ENCODE measurements at places on chromosomes 3 and 15. TPM values are rescaled to one million over a fixed set of nuclear protein-coding genes. Genes with fewer than 3 reads are reported as not detected.

The TMEM158 gene
- not detected for total RNA-seq

- no peaks in the 10 kb centered on the region for H3K27me3 ChIP-seq
- no peak overlapping the region for H3K27ac ChIP-seq
- no peaks in the 10 kb centered on the region for H3K36me3 ChIP-seq
- no peaks in the 10 kb centered on the region for H3K4me1 ChIP-seq
- DNase-seq = no peak
Measured at GRCh38 chr3:192373586-192373985, 353.8 kb downstream of the FGF12 start.

- no peaks in the 10 kb centered on the region for H3K4me1 ChIP-seq
- H3K36me3 ChIP-seq = no peaks in the 10 kb centered on the region
- H3K4me3 ChIP-seq = no peak overlapping the region
- H3K27ac ChIP-seq = no peak overlapping the region
Measured at GRCh38 chr15:58066042-58066867, 744 bp upstream of the ALDH1A2 start.

DNA sequence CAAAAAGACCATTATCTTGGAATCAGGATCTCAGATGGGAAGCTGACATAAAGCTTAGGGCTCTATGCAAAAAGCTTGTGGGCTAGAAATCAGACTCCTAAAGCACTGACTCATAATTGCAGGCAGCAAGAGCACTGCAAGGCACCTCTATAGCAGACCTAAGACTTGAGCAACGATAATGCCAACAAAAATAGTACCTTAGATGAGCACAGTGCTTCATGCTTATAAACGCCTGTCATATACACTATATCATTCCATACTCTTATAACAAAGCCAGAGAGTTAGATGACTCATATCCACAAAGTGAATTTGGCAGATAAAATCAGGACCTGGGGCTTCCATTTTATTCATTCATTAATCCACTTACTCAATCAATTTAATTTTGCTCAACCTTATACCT is 560.8 kb downstream of the MCTP2 start:
- no peak for DNase-seq
- no peak overlapping the region for H3K4me3 ChIP-seq
- no peaks in the 10 kb centered on the region for H3K36me3 ChIP-seq
- H3K27ac ChIP-seq = no peak overlapping the region
- H3K27me3 ChIP-seq = no peaks in the 10 kb centered on the region

The XYLB gene
- 2.9 TPM for total RNA-seq

GRCh38 chr3:62724503-62724902 is 150.7 kb downstream of the CADPS start:
- no peak overlapping the region for H3K4me3 ChIP-seq
- no peak for DNase-seq
- H3K27ac ChIP-seq = no peak overlapping the region

- H3K4me1 ChIP-seq = peaks cover 34% of the 10 kb centered on the region
- H3K27me3 ChIP-seq = no peaks in the 10 kb centered on the region
- DNase-seq = no peak
- no peaks in the 10 kb centered on the region for H3K36me3 ChIP-seq
- no peak overlapping the region for H3K27ac ChIP-seq
- H3K4me3 ChIP-seq = no peak overlapping the region
Measured at GRCh38 chr15:70474471-70475406, 288.6 kb downstream of the UACA start.

The SLC28A1 gene
- total RNA-seq = not detected

GRCh38 chr3:113623811-113624210 is 72.6 kb downstream of the USF3 start:
- no peak overlapping the region for H3K27ac ChIP-seq
- no peaks in the 10 kb centered on the region for H3K4me1 ChIP-seq
- peaks cover 12% of the 10 kb centered on the region for H3K36me3 ChIP-seq
- no peak overlapping the region for H3K4me3 ChIP-seq

DNA sequence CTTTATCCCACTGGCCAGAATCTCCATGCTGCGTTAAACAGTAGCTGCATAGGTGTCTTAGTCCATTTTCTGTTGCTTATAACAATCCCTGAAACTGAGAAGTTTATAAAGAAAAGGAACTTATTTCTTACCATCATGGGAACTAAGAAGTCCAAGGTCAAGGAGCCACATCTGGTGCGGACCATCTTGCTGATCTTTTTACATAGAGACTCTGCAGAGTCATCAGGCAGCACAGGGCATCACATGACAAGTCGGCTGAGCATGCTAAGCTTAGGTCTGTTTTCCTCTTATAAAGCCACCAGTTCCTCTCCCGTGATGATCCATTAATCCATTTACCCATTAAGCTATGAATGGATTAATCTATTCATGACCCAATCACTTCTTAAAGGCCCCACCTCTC is 22.4 kb upstream of the FAM174B start:
- H3K4me3 ChIP-seq = no peak overlapping the region
- H3K36me3 ChIP-seq = no peaks in the 10 kb centered on the region
- H3K27me3 ChIP-seq = no peaks in the 10 kb centered on the region
- no peaks in the 10 kb centered on the region for H3K4me1 ChIP-seq

DNA sequence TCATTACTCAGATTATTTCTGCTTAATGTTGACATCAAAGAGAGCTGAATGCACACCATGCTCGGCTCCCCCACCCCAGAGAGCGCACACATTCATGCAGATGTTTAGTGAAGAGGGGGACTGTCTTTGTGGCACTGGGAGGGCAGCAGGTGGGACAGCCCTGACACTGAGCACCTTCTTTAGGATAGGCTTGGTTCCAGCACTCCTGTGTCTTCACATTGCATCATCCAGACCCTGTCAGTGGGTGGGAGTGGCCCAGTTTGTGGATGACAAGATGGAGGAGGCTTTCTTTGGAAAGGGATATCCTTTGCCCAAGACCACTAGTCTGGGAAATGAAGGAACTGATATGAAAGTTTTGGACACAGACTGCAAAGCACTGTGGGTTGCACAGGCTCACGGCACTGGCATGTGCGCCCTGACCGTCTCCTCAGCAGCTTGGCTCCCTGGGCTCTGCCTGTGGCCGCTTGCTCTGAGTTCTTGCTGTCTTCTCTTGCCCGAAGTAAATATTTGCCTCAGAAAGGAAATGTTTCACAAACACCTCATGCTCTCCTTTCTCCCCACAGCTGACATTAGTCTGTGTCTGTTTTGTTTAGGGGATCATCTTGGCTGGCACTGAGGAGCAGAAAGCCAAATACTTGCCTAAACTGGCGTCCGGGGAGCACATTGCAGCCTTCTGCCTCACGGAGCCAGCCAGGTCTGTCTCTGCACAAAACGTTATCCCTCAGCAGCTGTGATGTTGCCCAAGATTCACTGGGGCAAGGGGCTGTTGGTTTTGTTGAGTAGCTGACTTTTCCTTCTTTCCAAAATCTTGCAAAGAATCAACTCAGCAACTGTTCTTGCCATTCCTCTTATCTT is 16.6 kb downstream of the ACAD9 start:
- peaks cover 42% of the 10 kb centered on the region for H3K36me3 ChIP-seq
- H3K4me1 ChIP-seq = no peaks in the 10 kb centered on the region
- H3K27me3 ChIP-seq = no peaks in the 10 kb centered on the region
- H3K4me3 ChIP-seq = no peak overlapping the region
- H3K27ac ChIP-seq = no peak overlapping the region

GRCh38 chr3:165642761-165643420 is 194.3 kb downstream of the BCHE start:
- H3K27ac ChIP-seq = no peak overlapping the region
- H3K36me3 ChIP-seq = no peaks in the 10 kb centered on the region
- no peak overlapping the region for H3K4me3 ChIP-seq
- no peaks in the 10 kb centered on the region for H3K4me1 ChIP-seq
- no peak for DNase-seq

DNA sequence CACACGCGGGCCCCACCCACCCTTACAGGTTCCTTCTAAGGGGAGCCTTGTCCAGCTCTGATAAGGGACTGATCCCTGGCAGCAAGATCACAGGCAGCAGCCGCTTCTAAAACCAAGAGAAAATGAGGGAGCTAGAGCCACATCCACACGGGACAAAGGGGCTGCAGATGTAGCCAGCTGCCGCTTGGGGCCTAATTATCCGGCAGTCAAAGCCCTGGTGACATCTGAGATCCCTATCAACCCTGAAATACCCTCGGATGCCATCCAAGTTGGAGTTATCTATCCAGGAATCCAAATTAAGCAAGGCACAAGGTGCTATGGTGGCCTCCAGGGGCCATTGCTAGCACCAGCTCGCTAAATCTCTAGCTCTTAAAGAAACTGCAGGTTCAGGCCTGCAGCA is 248.3 kb downstream of the VPS13C start:
- no peak for DNase-seq
- H3K27me3 ChIP-seq = no peaks in the 10 kb centered on the region
- no peak overlapping the region for H3K27ac ChIP-seq
- H3K36me3 ChIP-seq = no peaks in the 10 kb centered on the region
- no peak overlapping the region for H3K4me3 ChIP-seq
- H3K4me1 ChIP-seq = no peaks in the 10 kb centered on the region

- no peaks in the 10 kb centered on the region for H3K36me3 ChIP-seq
- no peak for DNase-seq
- no peak overlapping the region for H3K4me3 ChIP-seq
- no peaks in the 10 kb centered on the region for H3K4me1 ChIP-seq
Measured at GRCh38 chr3:58063022-58063815, 55.0 kb downstream of the FLNB start.

- H3K4me1 ChIP-seq = no peaks in the 10 kb centered on the region
- H3K27ac ChIP-seq = no peak overlapping the region
- no peak for DNase-seq
- no peak overlapping the region for H3K4me3 ChIP-seq
- H3K27me3 ChIP-seq = no peaks in the 10 kb centered on the region
Measured at GRCh38 chr3:24662449-24663345, 168.0 kb upstream of the THRB start.

GRCh38 chr3:125386811-125387210 is 11.7 kb upstream of the ZNF148 start:
- no peak overlapping the region for H3K27ac ChIP-seq
- no peaks in the 10 kb centered on the region for H3K4me1 ChIP-seq
- no peak for DNase-seq
- H3K4me3 ChIP-seq = no peak overlapping the region
- H3K36me3 ChIP-seq = no peaks in the 10 kb centered on the region

GRCh38 chr3:11507719-11508118 is 136.0 kb downstream of the VGLL4 start:
- no peak overlapping the region for H3K27ac ChIP-seq
- H3K4me1 ChIP-seq = no peaks in the 10 kb centered on the region
- H3K4me3 ChIP-seq = no peak overlapping the region
- no peaks in the 10 kb centered on the region for H3K27me3 ChIP-seq
- H3K36me3 ChIP-seq = no peaks in the 10 kb centered on the region
- DNase-seq = no peak

- no peak overlapping the region for H3K4me3 ChIP-seq
- no peaks in the 10 kb centered on the region for H3K4me1 ChIP-seq
- no peaks in the 10 kb centered on the region for H3K27me3 ChIP-seq
- no peak for DNase-seq
- no peak overlapping the region for H3K27ac ChIP-seq
Measured at GRCh38 chr3:178777718-178778411, 241.6 kb downstream of the KCNMB2 start.

The CORO2B gene
- total RNA-seq = 0.27 TPM

- no peak overlapping the region for H3K4me3 ChIP-seq
- H3K4me1 ChIP-seq = no peaks in the 10 kb centered on the region
- no peak overlapping the region for H3K27ac ChIP-seq
- no peaks in the 10 kb centered on the region for H3K36me3 ChIP-seq
- no peaks in the 10 kb centered on the region for H3K27me3 ChIP-seq
Measured at GRCh38 chr3:70049761-70050160, 50.2 kb downstream of the SAMMSON start.

The SEMA7A gene
- total RNA-seq = 112 TPM

The CAMP gene
- total RNA-seq = 7.5 TPM

The CAND2 gene
- total RNA-seq = 1.6 TPM

The ST8SIA2 gene
- not detected for total RNA-seq

DNA sequence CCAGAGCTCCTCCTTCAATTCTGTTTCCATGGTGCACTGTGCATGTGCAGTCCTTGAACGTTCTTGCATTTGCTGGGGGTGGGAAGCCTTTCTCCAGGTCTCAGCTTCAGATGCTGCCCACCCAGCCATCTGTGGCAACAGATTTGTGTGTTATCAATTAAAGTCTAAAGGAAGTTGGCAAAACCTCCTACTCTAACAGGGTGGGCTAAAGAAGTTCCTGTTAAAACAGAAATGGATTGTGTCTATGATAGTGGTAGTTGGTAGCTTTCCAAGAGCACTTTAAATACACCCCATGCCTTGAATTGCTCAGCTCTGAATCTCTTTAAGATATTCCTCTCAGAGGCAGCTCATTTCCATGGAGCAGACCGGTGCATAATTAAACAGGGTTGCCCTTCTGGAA is 488.0 kb upstream of the SUCLG2 start:
- no peak overlapping the region for H3K4me3 ChIP-seq
- no peak overlapping the region for H3K27ac ChIP-seq
- no peak for DNase-seq

DNA sequence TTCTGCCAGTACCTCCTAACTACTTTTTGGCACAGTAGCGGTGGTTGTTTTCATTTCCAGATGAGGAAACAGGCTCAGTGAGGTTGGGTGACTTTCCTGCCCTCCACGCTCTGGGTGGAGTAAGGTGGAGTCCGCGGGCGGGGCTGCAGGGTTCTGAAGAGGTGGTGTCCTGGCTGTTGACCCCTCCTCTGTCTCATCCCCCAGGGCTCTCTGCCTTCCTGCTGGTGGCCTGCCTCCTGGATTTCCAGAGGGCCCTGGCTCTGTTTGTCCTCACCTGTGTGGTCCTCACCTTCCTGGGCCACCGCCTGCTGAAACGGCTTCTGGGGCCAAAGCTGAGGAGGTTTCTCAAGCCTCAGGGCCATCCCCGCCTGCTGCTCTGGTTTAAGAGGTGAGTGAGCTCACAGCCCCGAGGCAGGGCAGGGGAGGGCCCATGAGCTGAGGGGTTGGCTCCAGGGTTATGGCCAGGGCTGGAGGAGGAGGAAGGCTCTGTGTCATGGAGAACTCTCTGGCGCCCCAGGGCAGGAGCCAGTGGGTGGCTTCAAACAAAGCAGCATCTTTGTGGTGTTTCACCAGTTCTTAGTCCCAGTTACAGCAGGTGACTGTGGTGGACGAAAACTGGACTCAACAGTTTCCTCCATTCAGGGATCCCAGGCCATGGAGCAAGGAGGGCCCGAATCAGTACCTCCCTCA is 10.4 kb downstream of the SLC28A1 start:
- H3K27ac ChIP-seq = no peak overlapping the region
- no peak overlapping the region for H3K4me3 ChIP-seq

The GOLGA6L10 gene
- total RNA-seq = 1.1 TPM

DNA sequence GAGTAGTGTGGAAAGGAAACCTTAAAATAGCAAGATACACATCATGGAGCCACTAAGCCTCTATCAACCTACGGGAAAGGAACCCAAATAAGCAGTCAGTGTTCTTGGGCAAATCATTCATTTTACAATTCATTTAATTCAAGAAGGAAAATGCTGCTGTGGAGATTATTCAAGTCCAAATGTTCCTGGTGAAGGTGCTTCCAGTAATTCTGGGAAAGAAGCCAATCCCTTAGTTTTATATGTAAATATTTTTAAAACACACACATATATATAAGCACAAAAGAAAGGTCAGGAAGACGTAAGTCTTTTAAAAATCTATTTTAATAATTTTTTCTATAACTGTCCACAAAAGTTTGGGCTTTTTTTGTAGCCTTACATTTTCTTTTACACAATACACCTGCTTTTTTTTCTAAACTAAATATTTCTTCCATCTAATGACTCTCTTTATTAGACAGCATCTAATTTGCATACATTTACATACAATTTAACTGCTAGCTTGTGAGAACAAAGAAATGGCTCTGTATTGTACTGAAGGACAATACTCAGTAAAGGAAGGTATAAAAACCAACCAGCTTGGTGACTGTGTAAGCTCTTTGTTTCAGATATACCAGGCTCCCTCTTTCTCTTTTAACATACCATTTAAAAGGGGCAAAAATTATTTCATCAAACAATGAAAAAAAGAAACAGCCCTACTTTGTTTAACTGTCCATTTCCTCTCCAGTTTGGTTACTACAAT is 269.5 kb downstream of the ZBTB20 start:
- H3K4me3 ChIP-seq = no peak overlapping the region
- H3K36me3 ChIP-seq = no peaks in the 10 kb centered on the region
- H3K27me3 ChIP-seq = no peaks in the 10 kb centered on the region
- no peaks in the 10 kb centered on the region for H3K4me1 ChIP-seq

Measured in GM12878 (cell line).